Activated T-cell treated with anti-CD3 and anti-CD28 coated beads for 1 hour (primary cell): ENCODE measurements at places on chromosomes 2 and 18.

DNA sequence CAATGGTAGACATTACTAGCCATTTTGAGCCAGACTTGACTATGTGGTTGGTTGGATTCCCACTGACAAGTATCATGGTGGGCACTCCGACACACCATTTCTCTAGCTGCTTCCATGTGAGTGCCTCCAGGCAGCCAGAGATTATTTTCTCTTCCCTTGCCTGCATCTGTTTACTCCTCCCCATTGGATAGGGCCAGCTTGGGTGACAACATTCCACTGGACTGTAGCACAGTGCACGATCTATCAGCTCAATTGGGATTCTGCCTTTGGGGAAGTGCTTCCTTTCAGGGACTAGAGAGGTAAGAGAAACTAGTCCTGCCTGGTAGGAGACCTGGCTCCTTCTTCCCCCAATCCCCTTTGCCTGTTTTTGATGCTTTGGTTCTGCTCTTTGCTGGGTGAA is 49.0 kb upstream of the MAP4K3 start:
- no peak for DNase-seq

DNA sequence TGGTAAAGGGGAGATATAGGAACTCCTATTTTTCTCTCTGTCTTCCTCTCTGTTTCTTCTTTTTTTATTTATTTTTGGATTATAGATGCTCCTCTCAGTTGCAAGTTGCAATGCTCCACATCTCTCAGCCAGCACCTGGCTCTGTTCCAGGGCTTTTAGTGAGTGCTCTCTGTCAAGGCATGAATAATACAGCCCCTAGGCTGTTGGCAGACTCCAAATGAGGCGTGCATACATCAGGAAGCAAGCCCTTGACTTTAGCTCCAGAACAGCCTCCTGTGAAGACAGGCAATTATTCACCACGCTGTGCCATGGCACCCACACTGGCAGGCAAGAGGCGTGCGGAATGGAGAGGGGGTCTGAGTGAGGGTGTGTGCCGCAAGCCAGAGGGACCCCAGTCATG is 228.1 kb upstream of the PXDN start:
- DNase-seq, result no peak

DNA sequence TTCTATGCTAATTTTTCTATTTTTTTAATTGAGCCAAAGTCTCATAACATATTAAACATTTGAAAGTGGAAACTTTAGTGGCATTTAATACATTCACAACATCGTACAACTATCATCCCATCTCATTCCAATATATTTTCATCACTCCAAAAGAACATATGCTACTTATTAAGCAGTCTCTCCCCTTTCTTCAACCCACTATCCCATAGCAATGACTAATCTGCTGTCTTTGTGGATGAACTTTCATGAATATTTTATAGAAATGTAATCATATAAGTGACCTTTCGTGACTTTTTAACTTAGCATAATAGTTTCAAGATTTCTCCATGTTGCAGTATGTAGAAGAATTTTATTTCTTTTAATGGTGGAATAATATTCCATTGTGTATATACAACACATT is 90.3 kb downstream of the CCDC178 start:
- DNase-seq, result no peak

GRCh38 chr18:46211816-46212215 is 107.6 kb downstream of the HAUS1 start:
- DNase-seq, result no peak

- DNase-seq, result no peak
Observed at GRCh38 chr2:15115776-15116175, 445.4 kb downstream of the NBAS start.
